ENCODE measurements at places on chromosomes 2 and 18.

DNA sequence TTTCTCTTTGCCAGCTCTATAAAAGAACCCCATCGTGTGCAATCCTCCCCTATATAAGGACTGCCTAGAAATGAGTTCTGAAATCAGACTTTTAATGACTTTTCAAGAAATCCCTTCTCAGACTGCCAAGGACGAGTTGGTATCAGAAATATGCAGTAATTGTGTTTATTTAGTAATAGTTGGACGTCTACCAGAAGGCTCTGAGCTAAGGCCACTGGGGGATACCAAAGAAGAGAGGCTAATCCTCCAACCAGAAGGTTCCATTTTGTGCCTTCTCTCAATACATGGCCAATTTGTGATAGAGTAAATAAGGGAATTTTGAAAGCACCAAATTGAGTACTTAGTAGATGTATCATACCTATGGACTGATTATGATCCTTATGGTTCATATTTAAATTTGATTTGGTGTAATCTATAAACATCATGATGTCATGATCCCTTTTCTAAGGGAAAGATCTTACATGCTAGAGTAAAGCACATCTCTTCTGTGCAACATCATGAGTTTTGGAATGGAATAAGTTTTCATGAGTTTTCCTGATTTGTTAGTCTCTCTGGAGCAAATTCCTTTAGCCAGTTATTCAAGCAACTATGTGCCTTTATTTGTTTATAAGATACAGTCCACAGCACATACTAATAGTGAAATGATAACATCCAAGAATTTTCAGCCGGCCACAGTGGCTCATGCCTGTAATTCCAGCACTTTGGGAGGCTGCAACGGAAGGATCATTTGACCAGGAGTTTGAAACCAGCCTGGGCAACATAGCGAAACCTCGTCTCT, 82.2 kb upstream of the LTBP1 start:
- no peak for DNase-seq

- no peak for DNase-seq
Measured at GRCh38 chr18:36153203-36153602, 23.5 kb downstream of the ELP2 start.

DNA sequence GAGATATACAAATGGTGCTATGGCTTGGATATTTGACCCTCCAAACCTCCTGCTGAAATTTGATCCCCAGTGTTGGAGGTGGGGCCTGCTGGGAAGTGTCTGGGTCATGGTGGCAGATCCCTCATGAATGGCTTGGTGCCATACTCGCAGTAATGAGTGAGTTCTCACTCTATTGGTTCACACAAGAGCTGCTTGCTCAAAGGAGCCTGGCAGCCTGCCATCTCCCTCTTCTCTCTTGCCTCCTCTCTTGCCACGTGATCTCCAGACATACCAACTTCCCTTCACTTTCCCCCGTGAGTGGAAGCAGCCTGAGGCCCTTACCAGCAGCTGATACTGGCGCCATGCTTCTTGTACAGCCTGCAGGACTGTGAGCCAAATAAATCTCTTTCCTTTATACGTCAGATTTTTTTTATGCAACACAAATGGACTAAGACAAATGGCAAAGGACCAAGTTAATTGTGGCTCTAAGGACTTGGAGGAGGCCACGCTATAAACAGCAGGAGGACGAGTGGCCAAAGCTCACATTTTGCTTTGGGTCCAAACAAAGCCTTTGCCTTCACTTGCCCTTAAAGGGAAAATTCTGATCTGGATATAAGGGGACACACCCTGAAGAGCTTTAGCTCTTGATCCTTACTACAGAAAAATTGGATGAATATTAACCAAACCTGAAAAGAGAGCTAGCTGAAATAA, 214.7 kb downstream of the SS18 start:
- DNase-seq = no peak

GRCh38 chr18:12328179-12328823, 20.3 kb downstream of the TUBB6 start:
- no peak for DNase-seq

DNA sequence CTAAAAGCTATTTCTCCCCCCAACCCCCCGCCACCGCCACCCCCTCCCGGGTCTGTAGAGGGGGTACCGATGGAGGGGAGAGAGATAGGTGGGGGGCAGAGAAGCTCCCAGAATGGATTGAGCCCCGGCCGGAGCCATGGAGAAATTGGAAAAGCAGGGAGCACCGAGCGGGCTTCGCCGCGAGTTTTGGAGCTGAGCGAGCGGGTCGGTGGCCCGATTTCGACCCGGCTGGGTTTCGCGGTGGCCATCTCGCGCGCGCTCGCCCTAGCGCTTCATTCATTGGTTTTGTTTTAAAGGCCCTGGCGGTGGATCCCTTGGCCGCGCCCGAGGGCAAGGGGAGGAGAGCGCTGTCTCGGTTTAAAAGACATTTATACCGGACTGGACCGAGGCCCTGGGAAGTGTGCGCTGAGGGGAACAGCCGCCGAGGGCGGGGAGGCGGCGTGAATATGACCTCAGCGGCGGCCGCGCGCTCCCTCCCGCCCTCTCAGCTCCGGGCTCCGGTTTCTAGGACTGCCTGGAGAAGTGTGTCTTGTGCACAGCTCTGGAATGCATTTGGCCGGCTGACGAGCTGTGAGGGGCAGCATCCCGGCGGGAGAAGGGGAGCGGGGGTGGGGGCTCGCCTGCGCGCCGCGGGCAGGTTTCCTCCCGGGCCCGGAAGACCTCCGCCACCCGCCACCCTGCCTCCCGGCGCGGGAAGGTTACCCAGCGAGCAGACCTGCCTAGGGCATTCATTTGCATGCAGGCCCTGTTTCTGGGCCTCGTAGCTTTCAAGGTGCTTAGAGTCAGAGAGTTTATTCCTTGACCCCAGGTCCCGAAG, 1.7 kb upstream of the SMAD7 start:
- DNase-seq = peak; percentile 59

- no peak for DNase-seq
Measured at GRCh38 chr2:102018823-102019445, 27.2 kb downstream of the IL1R2 start.

DNA sequence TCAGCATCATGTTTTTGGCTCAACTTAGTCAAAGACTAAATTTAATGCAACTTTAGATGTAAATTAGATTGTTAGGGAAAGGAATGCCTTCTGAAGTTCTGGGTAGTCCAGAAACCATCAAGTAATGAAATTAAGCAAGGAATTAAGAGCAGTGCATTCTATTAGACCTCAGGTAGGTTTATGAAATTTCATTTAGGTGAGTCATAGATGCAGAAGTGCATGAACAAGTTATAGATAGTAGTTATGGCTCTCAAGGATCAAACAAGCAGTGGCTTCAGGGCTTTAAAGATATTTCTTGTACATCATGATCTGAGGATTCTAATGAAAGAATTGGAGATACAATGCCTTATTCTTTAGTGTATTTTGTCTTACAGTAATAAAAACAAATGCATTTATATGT, 25.4 kb upstream of the SPOPL start:
- DNase-seq = no peak

DNA sequence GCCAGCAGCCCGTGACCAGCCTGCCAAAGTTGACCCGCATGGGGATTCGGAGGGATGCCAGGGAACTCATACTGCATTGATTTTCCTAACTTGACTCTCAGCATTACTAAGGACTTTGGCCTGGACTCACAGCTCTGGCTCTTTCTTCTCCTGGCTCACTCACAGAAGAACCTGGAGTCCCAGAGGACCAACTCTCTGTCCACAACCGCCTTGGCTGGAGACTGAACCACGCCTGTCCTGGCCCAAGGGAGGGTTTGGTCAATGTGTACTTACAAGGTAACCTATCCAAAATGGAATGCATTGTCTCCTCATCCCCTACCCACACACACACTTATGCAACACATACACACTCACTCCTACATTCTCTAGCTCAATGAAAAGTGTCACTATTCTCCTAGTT, 135.6 kb upstream of the KLHL29 start:
- no peak for DNase-seq

DNA sequence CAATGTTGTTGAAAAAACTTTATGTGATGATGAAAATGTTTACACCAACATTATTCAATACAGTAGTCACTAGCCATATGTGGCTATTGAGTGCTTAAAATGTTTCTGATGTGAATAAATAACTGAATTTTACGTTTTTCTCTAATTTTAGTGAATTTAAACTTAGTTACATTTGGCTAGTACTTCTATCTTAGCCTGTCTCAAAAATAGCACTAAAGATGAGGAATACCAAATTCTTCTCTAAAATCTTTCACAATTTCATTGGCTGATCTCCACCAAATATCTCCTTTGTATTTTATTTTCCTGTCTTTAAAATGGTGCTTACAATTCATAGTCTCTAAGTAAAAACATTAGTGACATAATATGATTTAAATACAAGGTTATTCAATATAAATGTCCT, 83.7 kb upstream of the RND3 start:
- no peak for DNase-seq

DNA sequence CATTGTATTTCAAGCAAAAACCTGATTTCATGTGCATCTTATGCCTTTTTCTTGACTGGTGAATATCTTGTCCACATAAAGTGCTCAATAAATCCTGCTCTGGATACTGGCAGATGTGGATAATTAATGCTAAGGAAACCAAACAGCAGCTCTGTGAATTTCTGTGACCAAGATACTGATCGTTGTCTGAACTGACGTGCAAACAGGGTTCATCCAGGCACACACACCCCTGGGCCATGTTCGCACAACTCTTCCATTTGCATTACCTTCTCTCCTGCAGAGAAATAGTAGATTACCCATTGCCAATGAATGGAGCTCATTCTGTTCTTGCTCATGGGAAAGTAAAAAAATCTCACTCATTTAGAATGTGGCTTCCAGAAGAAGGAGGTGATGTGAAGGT, 316.2 kb upstream of the TRIB2 start:
- DNase-seq = no peak

DNA sequence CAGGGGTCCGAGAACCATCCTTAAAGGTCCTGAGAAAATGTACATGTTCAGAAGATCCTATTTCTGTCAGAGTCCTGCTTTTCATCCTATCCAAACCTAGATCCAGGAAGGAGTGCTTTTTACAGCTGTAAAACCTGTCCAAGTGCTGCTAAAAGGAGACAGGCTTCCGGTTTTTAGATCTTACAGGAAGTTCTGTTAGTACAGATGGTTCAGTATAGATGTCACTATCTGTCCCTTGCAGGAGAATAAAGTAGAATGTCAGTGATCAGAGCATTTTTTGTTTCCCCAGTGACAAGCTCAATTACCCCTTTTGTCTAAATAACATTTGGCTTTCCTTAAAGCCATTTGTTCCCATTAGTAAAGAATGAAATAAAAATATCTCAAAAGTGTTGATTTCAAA, 98.3 kb downstream of the NRP2 start:
- DNase-seq = no peak

GRCh38 chr18:54327818-54328217, 29.8 kb downstream of the STARD6 start:
- no peak for DNase-seq

DNA sequence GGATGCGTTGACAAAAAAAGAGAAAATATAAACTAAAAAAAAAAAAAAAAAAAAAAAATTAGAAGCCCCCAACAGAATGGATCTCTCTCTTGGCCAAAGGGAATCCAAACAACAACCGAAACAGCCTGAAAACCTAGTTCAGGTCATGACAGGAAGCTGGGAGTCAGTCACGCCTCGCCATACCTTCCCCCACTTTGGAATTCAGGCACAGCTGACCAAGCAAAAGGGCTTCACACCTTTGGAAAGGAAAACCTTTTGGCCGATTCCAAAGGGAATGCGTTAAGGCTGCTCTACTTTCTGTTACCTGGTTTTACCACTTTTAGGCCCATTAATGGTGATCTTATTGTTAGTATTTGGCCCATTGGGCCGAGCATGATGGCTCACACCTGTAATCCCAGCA, 17.9 kb upstream of the RMC1 start:
- no peak for DNase-seq

DNA sequence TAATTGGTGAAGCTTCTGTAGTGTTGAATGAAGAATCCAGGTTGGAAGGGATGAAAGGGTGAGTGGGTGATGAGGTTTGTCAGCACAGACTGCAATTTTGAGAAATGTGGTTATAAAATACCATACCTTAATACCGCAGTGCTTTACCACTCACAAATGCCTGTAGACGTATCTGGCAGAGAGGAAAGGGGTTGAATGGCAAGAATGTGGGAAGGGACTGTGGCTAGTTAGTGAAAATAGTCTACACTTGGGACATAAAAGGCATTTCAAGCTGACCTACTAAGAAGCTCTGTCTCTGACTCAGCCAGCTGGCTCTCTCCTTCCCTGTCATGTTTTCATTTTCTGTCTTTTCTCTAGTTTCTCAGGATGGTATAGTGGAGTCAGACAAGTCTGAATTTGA, 25.1 kb downstream of the CDK15 start:
- DNase-seq = no peak

DNA sequence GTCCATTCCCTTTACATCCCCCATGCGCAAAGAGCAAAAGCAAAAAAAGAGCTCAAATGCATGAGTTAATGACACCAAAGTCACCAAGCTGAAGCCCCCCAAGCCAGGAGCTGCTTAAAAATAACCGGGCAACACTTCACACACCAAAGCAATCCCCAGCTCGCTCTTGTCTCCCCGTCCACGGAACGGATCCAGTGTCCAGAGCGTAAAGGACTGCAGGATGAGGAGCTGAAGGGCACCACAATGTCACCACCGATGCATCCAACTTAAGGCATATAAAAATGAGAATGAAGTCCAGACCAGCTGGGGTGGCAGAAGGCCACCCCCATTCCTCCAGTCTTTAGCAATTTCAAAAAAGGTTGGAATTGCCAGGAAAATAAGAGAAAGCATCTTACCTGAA, 8.7 kb downstream of the SMAD7 start:
- no peak for DNase-seq

All from activated naive CD4-positive, alpha-beta T cell treated with Interleukin-2 at 50 U/mL for 16 hours (primary cell).